MCF 10A (cell line): ENCODE measurements at places on chromosomes 12 and 14. TPM values are rescaled to one million over a fixed set of nuclear protein-coding genes. Genes with fewer than 3 reads are reported as not detected.

The INHBC gene
- not detected in 2 replicates for total RNA-seq

GRCh38 chr12:94511506-94511905 is 51.8 kb upstream of the CEP83 start:
- H3K27ac ChIP-seq: no peak overlapping the region
- H3K36me3 ChIP-seq: no peaks in the 10 kb centered on the region
- no peaks in the 10 kb centered on the region for H3K27me3 ChIP-seq

The DLK1 gene
- not detected in 2 replicates for total RNA-seq

GRCh38 chr14:102901633-102902032 is 20.8 kb upstream of the AMN start:
- H3K27ac ChIP-seq: no peak overlapping the region
- no peaks in the 10 kb centered on the region for H3K27me3 ChIP-seq
- no peaks in the 10 kb centered on the region for H3K4me1 ChIP-seq
- H3K4me3 ChIP-seq: no peak overlapping the region

GRCh38 chr12:64724201-64724745 is 34.9 kb downstream of the GNS start:
- peak; percentile 59 for DNase-seq
- no peaks in the 10 kb centered on the region for H3K27me3 ChIP-seq
- H3K36me3 ChIP-seq: peaks cover 63% of the 10 kb centered on the region

- no peak overlapping the region for H3K27ac ChIP-seq
- no peaks in the 10 kb centered on the region for H3K36me3 ChIP-seq
- DNase-seq: no peak
- no peaks in the 10 kb centered on the region for H3K4me1 ChIP-seq
- peaks cover 59% of the 10 kb centered on the region for H3K27me3 ChIP-seq
These were observed 5.5 kb downstream of the CYP46A1 start for GRCh38 chr14:99689266-99690236.

The CCER1 gene
- total RNA-seq: not detected in 2 replicates

The NKX2-1 gene
- not detected in 2 replicates for total RNA-seq

The LRRC10 gene
- total RNA-seq: not detected in 2 replicates

GRCh38 chr12:82942991-82943401 is 256.3 kb downstream of the TMTC2 start:
- peak; percentile 17 for DNase-seq
- no peaks in the 10 kb centered on the region for H3K27me3 ChIP-seq
- no peak overlapping the region for H3K4me3 ChIP-seq
- H3K27ac ChIP-seq: no peak overlapping the region
- no peaks in the 10 kb centered on the region for H3K36me3 ChIP-seq

GRCh38 chr14:58783792-58784511 is 146.2 kb downstream of the DACT1 start:
- peaks cover 19% of the 10 kb centered on the region for H3K27me3 ChIP-seq
- no peaks in the 10 kb centered on the region for H3K36me3 ChIP-seq
- H3K27ac ChIP-seq: no peak overlapping the region

DNA sequence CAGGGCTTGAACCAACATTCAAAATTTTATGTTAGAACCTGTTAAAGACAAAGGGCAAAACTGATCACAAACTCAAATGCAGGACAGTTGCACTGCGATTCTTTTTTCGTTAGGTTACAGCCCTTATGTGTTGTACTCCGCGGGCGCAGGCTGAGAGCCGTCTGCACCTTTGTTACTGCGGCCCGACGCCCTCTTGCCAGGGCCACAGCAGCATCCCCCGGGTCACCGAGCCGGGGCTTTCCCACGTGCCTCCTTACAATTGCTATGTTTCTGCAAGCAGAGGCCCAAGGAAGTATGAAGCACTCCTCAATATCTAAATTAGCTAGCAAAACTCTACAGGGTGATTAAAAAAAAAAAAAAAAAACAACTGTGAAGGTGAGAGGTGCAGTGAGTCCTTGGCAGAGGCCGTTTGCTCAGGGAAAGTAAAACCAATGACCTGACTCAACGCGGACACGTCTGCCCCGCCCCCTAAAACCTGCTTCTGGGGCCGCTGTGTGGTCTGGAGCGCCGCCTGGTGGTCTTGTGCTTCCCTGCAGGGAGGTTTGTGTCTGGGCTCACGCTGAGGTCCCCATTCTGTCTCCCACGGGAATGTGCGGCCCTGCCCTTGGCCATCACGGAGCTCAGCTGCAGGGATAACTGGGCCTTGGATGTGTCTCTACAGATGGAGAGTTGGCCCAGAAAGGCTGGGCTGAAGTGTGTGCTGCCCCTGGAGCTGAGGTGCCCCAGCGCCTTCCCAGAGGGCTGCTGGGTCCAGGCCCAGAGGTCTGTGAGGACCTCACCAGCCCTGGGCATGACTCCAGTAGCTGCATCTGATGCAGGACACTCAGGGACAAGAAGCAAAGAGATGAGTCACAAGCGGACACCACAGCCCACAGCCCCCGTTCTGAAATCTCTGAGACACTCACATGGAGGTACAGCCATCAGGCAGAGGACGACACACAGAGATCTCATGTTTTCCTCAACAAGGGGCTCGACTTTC is 418.5 kb downstream of the TMEM121 start:
- H3K27ac ChIP-seq: no peak overlapping the region
- H3K36me3 ChIP-seq: no peaks in the 10 kb centered on the region
- no peaks in the 10 kb centered on the region for H3K4me1 ChIP-seq
- no peaks in the 10 kb centered on the region for H3K27me3 ChIP-seq

- no peaks in the 10 kb centered on the region for H3K36me3 ChIP-seq
- H3K27me3 ChIP-seq: no peaks in the 10 kb centered on the region
- DNase-seq: no peak
- peaks cover 5% of the 10 kb centered on the region for H3K4me1 ChIP-seq
- H3K4me3 ChIP-seq: no peak overlapping the region
These were observed 61.8 kb downstream of the SDR9C7 start for GRCh38 chr12:56872366-56872765.

GRCh38 chr12:96989916-96990315 is 82.9 kb downstream of the NEDD1 start:
- no peak overlapping the region for H3K4me3 ChIP-seq
- H3K4me1 ChIP-seq: peaks cover 8% of the 10 kb centered on the region
- DNase-seq: peak; percentile 41
- peaks cover 60% of the 10 kb centered on the region for H3K27me3 ChIP-seq
- no peaks in the 10 kb centered on the region for H3K36me3 ChIP-seq

- H3K27ac ChIP-seq: no peak overlapping the region
- H3K27me3 ChIP-seq: no peaks in the 10 kb centered on the region
- no peaks in the 10 kb centered on the region for H3K36me3 ChIP-seq
- DNase-seq: no peak
- no peak overlapping the region for H3K4me3 ChIP-seq
These were observed 164.5 kb downstream of the ANO2 start for GRCh38 chr12:5780536-5780935.

DNA sequence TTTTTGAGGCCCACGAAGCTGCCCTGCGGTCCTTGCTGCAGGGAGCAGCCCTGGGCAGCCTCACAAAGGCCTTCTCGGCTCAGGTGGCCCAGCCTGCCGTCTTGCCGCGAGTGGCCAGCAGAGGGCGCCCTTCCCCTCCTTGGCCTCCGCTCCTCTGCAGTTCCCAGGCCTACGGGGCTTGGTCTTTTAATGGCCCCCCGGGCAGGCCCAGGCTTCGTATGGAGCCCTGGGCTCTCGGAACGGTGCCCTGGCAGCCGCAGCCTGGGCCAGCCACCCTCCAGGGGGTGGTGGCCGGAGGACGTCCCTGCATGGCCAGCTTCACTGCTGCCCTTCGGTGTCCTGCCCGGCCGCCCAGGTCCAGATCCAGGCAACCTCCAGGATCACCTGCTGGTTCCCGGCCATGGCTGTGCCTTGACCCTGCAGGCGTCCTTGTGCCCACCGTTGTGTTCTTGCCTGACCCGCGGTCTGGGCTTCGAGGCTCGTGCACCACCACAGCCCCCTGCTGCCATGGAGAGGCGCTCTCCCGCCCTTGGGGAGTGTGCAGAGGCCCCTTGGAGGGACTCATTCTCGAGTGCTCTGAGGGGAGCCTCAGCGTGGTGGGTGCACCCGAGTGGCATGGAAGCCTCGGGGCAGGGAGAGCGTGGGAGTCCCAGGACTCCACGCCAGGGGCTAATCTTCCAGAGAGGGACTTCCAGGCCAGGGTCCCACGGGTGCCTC is 9.4 kb downstream of the ASPG start:
- H3K4me1 ChIP-seq: no peaks in the 10 kb centered on the region
- H3K27ac ChIP-seq: no peak overlapping the region
- H3K4me3 ChIP-seq: no peak overlapping the region
- H3K27me3 ChIP-seq: no peaks in the 10 kb centered on the region
- DNase-seq: peak; percentile 56

The C12orf54 gene
- total RNA-seq: 1.5 and 1.9 TPM in 2 replicates

The AMDHD1 gene
- total RNA-seq: 0.29 and 0.47 TPM in 2 replicates

- peak; percentile 42 for DNase-seq
- no peak overlapping the region for H3K4me3 ChIP-seq
- peaks cover 97% of the 10 kb centered on the region for H3K36me3 ChIP-seq
- H3K4me1 ChIP-seq: peaks cover 9% of the 10 kb centered on the region
These were observed 23.8 kb downstream of the ATP6V1D start for GRCh38 chr14:67335781-67336180.

GRCh38 chr12:22406627-22407026 is 72.1 kb upstream of the ST8SIA1 start:
- no peaks in the 10 kb centered on the region for H3K27me3 ChIP-seq
- no peak for DNase-seq
- H3K4me1 ChIP-seq: no peaks in the 10 kb centered on the region
- H3K27ac ChIP-seq: no peak overlapping the region

- H3K4me1 ChIP-seq: no peaks in the 10 kb centered on the region
- H3K27ac ChIP-seq: no peak overlapping the region
- no peaks in the 10 kb centered on the region for H3K36me3 ChIP-seq
These were observed 55.2 kb downstream of the FOS start for GRCh38 chr14:75333606-75334548.

DNA sequence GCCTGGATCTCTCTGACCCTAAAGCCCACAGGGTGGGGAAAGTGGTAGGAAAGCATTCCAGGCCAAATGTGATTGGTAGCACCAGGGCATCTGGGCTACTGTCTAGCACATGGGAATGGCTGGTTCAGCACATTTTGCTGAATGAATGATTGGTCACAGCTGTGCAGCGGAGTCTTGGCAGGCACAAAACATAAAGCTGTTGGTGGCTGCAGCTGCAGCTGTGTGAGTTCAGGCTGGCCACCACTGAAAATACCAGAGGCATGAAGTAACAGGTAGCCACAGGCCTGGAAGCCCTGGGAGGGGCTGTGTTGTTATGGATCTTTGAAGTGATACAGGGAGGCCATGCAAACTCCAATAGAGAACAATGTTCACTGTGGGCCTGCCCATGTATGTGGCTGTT is 72.7 kb downstream of the MYRFL start:
- peak; percentile 25 for DNase-seq
- H3K4me3 ChIP-seq: no peak overlapping the region
- H3K36me3 ChIP-seq: no peaks in the 10 kb centered on the region
- H3K4me1 ChIP-seq: peaks cover 10% of the 10 kb centered on the region

GRCh38 chr14:23639891-23640523 is 3.8 kb downstream of the DHRS2 start:
- H3K36me3 ChIP-seq: no peaks in the 10 kb centered on the region
- no peaks in the 10 kb centered on the region for H3K4me1 ChIP-seq
- H3K27me3 ChIP-seq: no peaks in the 10 kb centered on the region
- H3K4me3 ChIP-seq: no peak overlapping the region
- H3K27ac ChIP-seq: no peak overlapping the region
- no peak for DNase-seq

The MYRFL gene
- not detected in 2 replicates for total RNA-seq

GRCh38 chr12:15037091-15037687 is 64.3 kb downstream of the PDE6H start:
- DNase-seq: peak; percentile 12
- no peak overlapping the region for H3K4me3 ChIP-seq
- H3K27ac ChIP-seq: no peak overlapping the region
- H3K4me1 ChIP-seq: no peaks in the 10 kb centered on the region

The TAS2R14 gene
- 1.6 and 1.9 TPM in 2 replicates for total RNA-seq

GRCh38 chr12:118330421-118331018 is 42.2 kb downstream of the TAOK3 start:
- peak overlapping the region; percentile 20 for H3K27ac ChIP-seq
- peaks cover 6% of the 10 kb centered on the region for H3K4me1 ChIP-seq
- no peaks in the 10 kb centered on the region for H3K36me3 ChIP-seq
- no peak overlapping the region for H3K4me3 ChIP-seq
- no peak for DNase-seq

The KIF5A gene
- total RNA-seq: 0.56 TPM in 2 replicates

- H3K4me1 ChIP-seq: peaks cover 11% of the 10 kb centered on the region
- H3K4me3 ChIP-seq: no peak overlapping the region
- H3K27me3 ChIP-seq: no peaks in the 10 kb centered on the region
- H3K27ac ChIP-seq: no peak overlapping the region
These were observed 121.6 kb downstream of the LLPH start for GRCh38 chr12:66008985-66009384.

The NUDT14 gene
- 26.1 and 27.4 TPM in 2 replicates for total RNA-seq

DNA sequence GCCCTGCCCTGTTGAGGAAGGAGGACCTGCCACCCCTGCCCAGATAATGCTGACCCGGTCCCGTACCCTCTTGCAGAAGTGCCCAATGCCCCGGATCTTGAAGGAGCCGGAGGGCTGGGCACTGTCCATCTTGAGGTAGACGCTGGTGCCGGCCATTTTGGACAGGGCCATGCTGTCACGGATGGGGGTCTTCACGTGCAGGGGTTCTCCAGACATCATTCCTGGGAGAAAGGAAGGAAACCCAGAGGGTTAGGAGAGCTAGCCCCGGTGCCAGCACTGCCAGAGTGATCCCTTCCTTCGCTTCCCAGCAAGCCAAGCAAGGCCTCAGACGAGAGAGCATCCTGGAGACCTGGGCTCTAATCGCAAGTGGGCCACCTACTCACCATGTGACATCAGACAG is 4.2 kb downstream of the SDS start:
- H3K4me1 ChIP-seq: peaks cover 7% of the 10 kb centered on the region
- peaks cover 6% of the 10 kb centered on the region for H3K36me3 ChIP-seq
- DNase-seq: no peak
- H3K27ac ChIP-seq: no peak overlapping the region

DNA sequence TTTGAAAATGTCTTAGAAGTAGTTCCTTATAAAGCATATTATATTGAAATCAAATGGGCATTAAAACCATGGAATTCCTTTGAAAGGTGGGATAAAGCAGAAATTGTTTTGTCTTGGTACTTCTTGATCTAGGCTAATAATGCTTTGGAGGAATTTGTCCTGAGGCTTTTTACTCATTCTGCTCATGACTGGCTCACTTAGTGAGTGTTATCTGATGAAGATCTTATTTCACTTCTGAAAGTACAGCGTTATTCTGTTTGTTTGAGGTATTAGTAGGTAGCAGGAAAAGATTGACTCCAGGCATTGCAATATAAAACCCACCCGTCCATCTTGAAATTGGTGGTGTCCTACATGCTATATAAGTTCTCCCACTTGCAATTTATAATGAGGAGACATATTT is 5.5 kb downstream of the C12orf71 start:
- H3K4me1 ChIP-seq: peaks cover 19% of the 10 kb centered on the region
- no peak overlapping the region for H3K27ac ChIP-seq
- H3K36me3 ChIP-seq: no peaks in the 10 kb centered on the region
- no peaks in the 10 kb centered on the region for H3K27me3 ChIP-seq
- no peak overlapping the region for H3K4me3 ChIP-seq
